Effector memory CD4-positive, alpha-beta T cell (primary cell): ENCODE measurements at places on chromosomes 2 and 18.

DNA sequence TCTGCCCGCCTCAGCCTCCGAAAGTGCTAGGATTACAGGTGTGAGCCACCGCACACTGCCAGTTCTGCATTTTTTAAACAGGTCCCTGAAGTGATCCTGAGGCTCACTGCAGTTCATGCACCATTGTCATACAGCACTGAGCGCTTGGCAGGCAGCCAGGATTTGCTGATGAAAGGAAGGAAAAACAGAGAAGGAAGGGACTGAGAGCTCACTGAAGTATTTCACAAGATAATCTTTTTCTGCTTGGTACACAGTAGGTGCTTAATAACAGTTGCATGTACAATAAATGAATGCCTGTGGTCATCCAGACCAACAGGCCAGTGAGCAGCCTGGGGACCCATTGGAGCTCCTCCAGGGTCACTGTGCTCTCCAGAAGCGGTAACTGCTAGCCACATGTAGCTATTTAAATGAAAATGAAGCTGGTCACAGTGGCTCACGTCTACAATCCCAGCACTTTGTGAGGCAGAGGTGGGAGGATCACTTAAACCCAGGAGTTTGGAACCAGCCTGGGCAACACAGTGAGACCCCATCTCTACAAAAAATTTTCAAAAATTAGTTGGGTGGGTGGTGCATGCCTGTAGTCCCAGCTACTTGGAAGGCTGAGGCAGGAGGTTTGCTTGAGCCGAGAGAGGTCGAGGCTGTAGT lies 33.1 kb upstream of the SMAD7 start:
- no peaks in the 10 kb centered on the region for H3K36me3 ChIP-seq
- H3K4me1 ChIP-seq, result no peaks in the 10 kb centered on the region
- no peak overlapping the region for H3K4me3 ChIP-seq
- DNase-seq, result no peak
- H3K27me3 ChIP-seq, result no peaks in the 10 kb centered on the region
- H3K27ac ChIP-seq, result no peak overlapping the region

- no peaks in the 10 kb centered on the region for H3K36me3 ChIP-seq
- no peaks in the 10 kb centered on the region for H3K4me1 ChIP-seq
- H3K27me3 ChIP-seq, result no peaks in the 10 kb centered on the region
- DNase-seq, result no peak
- H3K4me3 ChIP-seq, result no peak overlapping the region
Measured at GRCh38 chr2:5365871-5366461, 326.2 kb upstream of the SOX11 start.

- no peaks in the 10 kb centered on the region for H3K27me3 ChIP-seq
- H3K4me3 ChIP-seq, result no peak overlapping the region
- H3K36me3 ChIP-seq, result no peaks in the 10 kb centered on the region
- no peak for DNase-seq
- no peaks in the 10 kb centered on the region for H3K4me1 ChIP-seq
- H3K27ac ChIP-seq, result no peak overlapping the region
Measured at GRCh38 chr18:47081578-47081977, 46.2 kb upstream of the ELOA2 start.

DNA sequence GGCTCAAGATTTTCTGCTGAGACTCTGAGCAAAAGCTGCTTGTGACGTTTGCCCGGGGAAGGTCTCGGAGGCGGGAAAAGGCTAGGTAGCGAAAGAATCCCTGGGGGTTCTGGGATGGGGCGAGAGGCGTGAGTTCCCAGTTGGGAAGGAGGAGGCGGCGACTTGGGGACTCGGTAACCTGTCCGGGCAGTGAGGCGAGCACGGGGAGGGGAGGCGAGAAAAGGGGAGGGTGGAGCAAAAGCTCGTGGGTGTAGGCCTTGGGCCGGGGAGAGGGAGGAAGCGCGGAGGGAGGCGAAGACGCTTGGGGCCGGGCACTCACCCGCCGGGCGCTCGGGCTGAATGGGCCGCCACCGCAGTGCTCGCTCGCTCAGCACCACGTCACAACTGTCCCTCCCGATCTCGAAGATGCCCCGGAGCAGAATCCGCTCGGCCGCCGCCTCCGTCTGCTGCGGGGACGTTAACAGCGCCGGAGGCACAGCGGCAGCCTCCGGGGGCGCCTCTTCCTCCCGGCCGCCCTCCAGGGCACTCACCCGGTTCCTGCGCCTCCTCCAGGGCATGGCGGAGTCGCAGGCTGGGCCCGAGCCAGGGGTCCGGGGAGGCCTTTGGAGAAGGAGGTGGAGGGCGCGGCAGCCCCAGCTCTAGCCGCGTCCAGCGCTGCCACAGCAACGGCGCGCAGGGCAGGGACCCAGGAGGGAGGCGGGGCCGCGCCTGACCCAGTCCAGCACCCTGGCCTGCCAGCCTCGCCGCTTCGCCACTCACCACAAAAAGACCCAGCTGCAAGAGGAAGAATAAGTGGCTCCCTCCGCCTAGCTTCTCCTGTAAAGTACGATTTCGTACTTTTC lies at the start of gene CERKL:
Gene CERKL, minus strand, starts transcription at position 656 of the 842 bp plus-strand sequence. Its CDS starts 99 bp downstream, at position 557.
- no peak for DNase-seq
- H3K4me1 ChIP-seq, result no peaks in the 10 kb centered on the region
- H3K36me3 ChIP-seq, result no peaks in the 10 kb centered on the region
- H3K27ac ChIP-seq, result no peak within 1 kb of the TSS
- peak within 1 kb of the TSS; percentile 33 for H3K4me3 ChIP-seq

DNA sequence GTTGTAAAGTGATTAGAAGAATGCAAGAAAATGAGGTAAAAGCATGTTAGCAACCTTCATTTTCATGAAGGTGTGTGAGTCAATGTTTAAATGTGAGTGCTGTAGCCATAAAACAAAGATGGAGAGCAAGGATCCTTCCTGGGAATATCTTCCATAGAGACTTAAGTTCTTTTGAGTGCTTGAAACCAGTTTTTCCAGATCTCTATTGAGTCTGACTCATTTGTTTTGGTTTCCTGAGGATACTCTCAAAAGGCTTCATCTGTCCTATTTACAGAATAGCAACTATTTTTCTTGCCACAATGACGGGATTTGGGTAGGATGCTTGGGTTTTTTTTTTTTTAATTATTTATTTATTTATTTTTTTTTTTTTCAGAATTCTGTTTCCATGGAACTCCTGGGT lies 45.9 kb upstream of the ASB1 start:
- H3K4me3 ChIP-seq, result no peak overlapping the region
- H3K4me1 ChIP-seq, result peaks cover 14% of the 10 kb centered on the region
- no peaks in the 10 kb centered on the region for H3K36me3 ChIP-seq
- no peaks in the 10 kb centered on the region for H3K27me3 ChIP-seq
- no peak overlapping the region for H3K27ac ChIP-seq
- DNase-seq, result no peak

- DNase-seq, result no peak
- no peak overlapping the region for H3K27ac ChIP-seq
- no peaks in the 10 kb centered on the region for H3K27me3 ChIP-seq
- H3K4me1 ChIP-seq, result no peaks in the 10 kb centered on the region
- no peak overlapping the region for H3K4me3 ChIP-seq
- H3K36me3 ChIP-seq, result no peaks in the 10 kb centered on the region
Measured at GRCh38 chr2:173048897-173049661, 26.6 kb upstream of the MAP3K20 start.

DNA sequence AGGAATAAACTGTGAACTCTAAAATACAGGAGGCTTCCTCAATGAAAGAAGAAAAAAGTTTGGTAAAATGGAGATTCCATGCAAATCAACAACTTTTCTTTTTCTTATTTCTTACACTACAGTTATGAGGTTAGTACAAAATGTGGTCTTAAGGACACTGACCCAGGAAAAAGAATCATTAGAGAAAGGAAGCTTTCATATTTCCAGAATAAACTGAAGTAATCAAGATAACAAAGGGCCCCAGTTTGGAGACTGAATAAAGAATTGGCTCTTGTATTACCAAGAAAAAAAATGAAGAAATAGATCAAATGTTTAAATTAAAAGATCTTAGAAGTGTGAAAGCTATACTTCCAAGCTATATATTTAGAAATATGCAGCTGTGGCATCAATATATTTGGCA lies 72.3 kb downstream of the SLC66A3 start:
- no peak for DNase-seq
- H3K27ac ChIP-seq, result no peak overlapping the region
- H3K27me3 ChIP-seq, result no peaks in the 10 kb centered on the region
- H3K36me3 ChIP-seq, result peaks cover under 1% of the 10 kb centered on the region
- no peak overlapping the region for H3K4me3 ChIP-seq

GRCh38 chr18:22168360-22168921 lies 948 bp upstream of the GATA6 start:
- no peak overlapping the region for H3K27ac ChIP-seq
- H3K36me3 ChIP-seq, result no peaks in the 10 kb centered on the region

- H3K27ac ChIP-seq, result peak overlapping the region; percentile 37
- no peaks in the 10 kb centered on the region for H3K27me3 ChIP-seq
- no peak overlapping the region for H3K4me3 ChIP-seq
- no peaks in the 10 kb centered on the region for H3K36me3 ChIP-seq
Measured at GRCh38 chr18:75215663-75216062, 5.1 kb downstream of the TSHZ1 start.

- H3K36me3 ChIP-seq, result no peaks in the 10 kb centered on the region
- H3K27me3 ChIP-seq, result no peaks in the 10 kb centered on the region
- H3K4me1 ChIP-seq, result no peaks in the 10 kb centered on the region
- DNase-seq, result no peak
Measured at GRCh38 chr2:81304154-81304830, 999.7 kb upstream of the LRRTM1 start.

DNA sequence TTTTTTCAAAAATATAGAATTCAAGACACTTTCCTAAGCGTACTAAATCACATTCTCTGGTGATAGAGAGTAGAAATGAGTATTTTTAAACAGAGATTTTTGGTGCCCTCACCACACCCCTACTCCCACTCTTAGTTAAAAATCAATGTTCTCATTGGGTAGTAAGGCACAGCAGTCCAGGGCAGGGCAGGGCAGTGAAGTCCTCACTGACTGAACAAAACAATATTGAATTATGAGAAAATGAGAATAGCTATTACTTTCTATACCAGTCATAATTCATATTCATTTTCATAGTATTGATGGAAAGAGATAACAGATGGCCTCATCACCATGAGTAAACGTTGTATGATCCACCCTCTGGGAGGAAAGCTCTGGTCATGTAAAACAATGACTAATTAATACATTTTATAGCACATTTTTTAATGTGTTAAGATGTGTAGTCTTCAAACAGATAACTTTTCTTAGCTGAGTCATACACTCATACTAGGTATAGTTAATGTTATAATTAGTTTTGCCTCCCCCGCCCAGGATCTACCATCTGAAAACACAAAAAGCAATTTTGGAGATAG lies 686.1 kb downstream of the KCNJ3 start:
- H3K4me1 ChIP-seq, result no peaks in the 10 kb centered on the region
- H3K27me3 ChIP-seq, result no peaks in the 10 kb centered on the region
- no peak overlapping the region for H3K4me3 ChIP-seq
- no peak overlapping the region for H3K27ac ChIP-seq
- no peak for DNase-seq
- H3K36me3 ChIP-seq, result no peaks in the 10 kb centered on the region

GRCh38 chr2:205706769-205707381 lies 24.6 kb downstream of the NRP2 start:
- peaks cover 7% of the 10 kb centered on the region for H3K4me1 ChIP-seq
- no peaks in the 10 kb centered on the region for H3K36me3 ChIP-seq
- no peaks in the 10 kb centered on the region for H3K27me3 ChIP-seq
- H3K4me3 ChIP-seq, result no peak overlapping the region
- no peak for DNase-seq

DNA sequence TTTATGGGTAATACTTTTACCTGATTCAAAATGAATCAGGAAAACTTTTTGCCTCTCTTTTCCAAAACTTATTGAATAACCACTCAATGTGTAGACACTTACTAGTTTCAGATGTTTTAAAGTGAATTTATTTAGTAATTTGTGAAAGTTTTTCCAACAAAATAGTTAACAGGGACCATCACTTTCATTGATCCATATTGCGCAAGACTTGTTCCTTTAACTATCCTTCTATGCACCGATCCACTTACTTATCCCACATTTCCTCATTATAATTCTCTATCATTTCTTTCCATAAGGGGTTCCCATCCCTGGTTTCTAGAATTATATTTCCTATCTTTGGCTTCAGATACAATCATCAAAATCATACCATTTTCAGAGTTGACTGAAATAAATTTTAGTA lies 48.3 kb downstream of the CDH19 start:
- no peak overlapping the region for H3K4me3 ChIP-seq
- DNase-seq, result no peak
- no peaks in the 10 kb centered on the region for H3K36me3 ChIP-seq
- H3K4me1 ChIP-seq, result no peaks in the 10 kb centered on the region

- H3K36me3 ChIP-seq, result no peaks in the 10 kb centered on the region
- no peak for DNase-seq
- H3K27me3 ChIP-seq, result no peaks in the 10 kb centered on the region
- H3K27ac ChIP-seq, result no peak overlapping the region
- no peaks in the 10 kb centered on the region for H3K4me1 ChIP-seq
Measured at GRCh38 chr2:221392228-221392881, 179.7 kb downstream of the EPHA4 start.

- no peaks in the 10 kb centered on the region for H3K36me3 ChIP-seq
- no peak overlapping the region for H3K27ac ChIP-seq
- H3K4me3 ChIP-seq, result no peak overlapping the region
- DNase-seq, result no peak
- H3K4me1 ChIP-seq, result no peaks in the 10 kb centered on the region
Measured at GRCh38 chr18:73636355-73636754, 511.3 kb downstream of the FBXO15 start.

GRCh38 chr2:82825410-82826090 lies 1633.5 kb downstream of the SUCLG1 start:
- H3K27me3 ChIP-seq, result no peaks in the 10 kb centered on the region
- DNase-seq, result no peak
- no peak overlapping the region for H3K27ac ChIP-seq
- H3K4me1 ChIP-seq, result no peaks in the 10 kb centered on the region
- no peak overlapping the region for H3K4me3 ChIP-seq

DNA sequence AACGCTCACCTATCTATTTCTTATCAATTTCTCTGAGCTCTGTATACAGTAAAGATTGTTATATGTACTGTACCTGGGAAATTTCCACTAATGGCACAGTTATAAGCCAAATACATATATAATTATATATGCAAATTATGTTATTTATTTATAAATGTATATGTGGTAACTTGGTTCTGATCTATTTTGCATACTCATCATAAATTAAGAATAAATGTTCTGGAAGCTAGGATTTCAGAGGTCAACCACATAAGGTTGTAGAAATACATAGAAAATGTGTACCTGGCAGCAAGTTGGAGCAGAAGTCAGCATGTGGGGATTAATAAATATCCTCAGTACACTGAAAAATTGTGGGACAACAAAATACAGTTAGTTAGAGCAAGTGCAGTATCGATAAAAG lies 353.7 kb upstream of the ZNF521 start:
- H3K27ac ChIP-seq, result no peak overlapping the region
- DNase-seq, result no peak
- no peak overlapping the region for H3K4me3 ChIP-seq
